ENCODE measurements at places on chromosomes 2 and 18.
A peak's percentile ranks its signal among the peaks of the same experiment; 100 is the strongest.

- no peak for DNase-seq
These were observed 132.6 kb upstream of the ZNF236 start for GRCh38 chr18:76689646-76690264.

GRCh38 chr18:51621113-51621863 is 423.8 kb upstream of the MEX3C start:
- DNase-seq = no peak

- DNase-seq = no peak
These were observed 107.4 kb downstream of the TMEM200C start for GRCh38 chr18:5787936-5788335.

DNA sequence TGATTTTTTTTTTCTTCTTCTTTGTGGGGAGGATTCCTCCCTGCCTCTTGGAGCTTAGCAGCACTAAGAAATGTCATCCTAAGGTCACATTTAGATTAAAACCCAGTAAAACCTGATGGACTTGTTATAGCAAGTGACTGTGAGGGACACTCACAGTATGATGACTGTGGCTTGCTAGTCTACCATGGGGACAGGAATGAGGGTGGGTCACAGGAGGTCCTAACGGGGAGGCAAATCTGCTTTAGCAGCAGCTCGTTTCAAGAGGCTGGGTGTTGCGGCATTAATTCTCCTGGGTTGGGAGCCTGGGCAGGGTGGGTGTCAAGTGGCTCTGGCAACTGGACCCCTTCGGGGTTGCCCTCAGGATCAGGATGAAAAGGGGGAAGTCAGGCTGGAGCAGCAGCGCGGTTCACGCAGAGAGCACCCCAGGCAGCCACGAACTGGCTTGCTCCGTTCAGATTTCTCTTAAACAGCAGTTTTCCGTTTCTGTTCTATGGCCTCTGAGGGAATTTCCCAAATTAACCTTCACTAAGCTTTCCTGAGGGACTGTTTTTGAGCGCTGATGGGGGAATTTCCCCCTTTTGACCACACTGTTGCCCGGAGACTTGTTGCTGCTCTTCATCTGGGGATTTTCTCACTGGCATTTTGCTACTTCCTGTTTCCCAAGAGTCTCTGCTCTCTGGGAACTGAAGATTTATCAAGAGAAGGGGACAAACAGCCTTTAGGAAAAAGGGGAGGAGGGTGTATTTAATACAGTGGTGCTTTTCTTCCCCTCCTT is 59.8 kb upstream of the PELI1 start:
- no peak for DNase-seq

DNA sequence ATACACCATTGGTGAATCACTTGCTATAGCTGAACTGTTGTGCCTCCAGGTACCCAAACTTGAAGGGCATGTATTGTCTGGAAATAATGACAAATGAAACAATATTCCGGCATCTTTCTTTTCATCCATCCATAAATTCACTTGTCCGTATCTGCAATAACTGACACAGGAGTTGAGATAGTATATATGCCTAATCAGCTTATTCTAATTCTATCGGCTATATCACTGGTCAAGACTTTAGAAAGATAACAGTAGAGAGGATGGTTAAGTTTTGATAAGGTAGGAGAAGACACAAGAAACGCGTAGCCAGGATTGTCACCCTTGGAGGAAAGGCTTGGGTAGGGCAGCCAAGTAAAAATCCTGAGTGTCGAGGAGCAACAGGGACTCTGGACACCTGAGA is 1634.6 kb upstream of the CELF4 start:
- no peak for DNase-seq

DNA sequence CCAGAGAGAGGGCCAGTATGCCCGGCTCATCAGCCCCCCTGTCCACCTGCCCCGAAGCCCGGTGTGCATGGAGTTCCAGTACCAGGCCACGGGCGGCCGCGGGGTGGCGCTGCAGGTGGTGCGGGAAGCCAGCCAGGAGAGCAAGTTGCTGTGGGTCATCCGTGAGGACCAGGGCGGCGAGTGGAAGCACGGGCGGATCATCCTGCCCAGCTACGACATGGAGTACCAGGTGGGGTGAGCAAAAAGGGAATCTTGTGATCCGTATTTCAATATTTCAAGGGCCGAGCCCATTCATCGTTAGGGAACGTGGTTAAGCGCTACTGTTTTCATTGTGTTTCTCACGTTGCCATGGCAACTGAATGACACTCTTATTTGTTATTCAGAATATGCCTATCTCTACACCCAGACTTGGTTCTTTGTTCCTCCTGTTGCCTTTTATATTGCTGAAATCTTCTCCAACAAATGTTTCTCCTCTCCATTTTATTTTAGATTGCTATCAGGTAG is 81.5 kb downstream of the NRP2 start:
- peak; percentile 65 for DNase-seq

- no peak for DNase-seq
These were observed 37.1 kb downstream of the ANKRD44 start for GRCh38 chr2:197273485-197273884.

DNA sequence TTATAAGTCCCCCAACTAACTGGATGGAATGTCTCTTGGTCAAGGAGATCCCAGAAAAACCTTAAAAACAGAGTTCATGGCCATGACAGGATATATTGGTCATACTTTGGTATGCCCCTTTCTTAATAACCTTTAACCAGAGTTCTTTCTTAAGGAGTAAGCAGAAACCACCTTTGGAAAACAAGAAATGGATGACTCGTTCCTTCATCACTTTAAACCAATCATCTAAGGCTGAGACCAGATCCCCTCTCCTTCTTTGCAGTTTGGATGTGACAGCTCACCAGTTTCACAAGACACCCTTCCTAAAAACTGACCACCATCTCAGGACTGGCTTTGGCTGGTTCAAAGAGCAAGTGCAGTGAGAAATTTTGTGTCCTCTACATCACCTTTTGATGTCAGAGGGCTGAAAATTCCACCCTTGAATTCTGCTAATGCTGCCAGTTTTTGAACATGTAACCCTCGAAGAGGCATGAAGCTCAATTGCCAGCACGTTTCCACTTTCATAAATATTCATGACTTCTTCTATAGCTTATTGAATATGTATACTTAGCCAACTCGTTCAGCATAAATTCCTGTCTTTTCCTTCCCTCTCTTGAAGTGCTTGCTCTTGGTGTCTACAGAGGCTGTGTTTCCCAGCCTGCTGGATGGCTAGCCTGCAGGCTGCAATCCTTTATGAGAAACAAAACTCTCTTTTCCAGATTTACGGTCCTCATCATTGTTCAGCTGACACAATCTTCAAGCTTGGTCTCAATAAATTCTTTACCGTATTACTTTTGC is 1323.5 kb upstream of the TMEFF2 start:
- DNase-seq = no peak

DNA sequence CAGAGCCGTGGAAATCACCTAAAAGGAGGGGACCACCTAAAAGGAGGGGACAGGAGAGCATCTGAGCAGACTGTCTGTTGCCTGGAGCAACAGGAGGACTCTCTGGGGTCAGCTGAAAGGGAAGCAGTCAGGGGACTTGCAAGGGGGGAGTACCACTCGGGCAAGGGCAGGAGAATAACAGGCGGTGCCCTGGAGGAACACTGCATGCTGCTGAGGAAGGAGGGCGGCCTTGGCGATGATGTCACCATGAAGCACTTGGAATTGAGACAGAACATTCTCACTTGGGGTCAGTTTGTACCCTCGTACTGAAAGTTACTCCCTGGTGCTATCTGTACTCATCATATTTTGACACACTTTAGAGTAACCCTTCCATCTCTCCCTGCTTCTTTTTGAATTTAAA is 18.4 kb downstream of the SIX3 start:
- no peak for DNase-seq

- no peak for DNase-seq
These were observed 173.5 kb upstream of the SIX2 start for GRCh38 chr2:45182667-45183295.

GRCh38 chr2:202564226-202564625 is 70.5 kb upstream of the FAM117B start:
- no peak for DNase-seq

DNA sequence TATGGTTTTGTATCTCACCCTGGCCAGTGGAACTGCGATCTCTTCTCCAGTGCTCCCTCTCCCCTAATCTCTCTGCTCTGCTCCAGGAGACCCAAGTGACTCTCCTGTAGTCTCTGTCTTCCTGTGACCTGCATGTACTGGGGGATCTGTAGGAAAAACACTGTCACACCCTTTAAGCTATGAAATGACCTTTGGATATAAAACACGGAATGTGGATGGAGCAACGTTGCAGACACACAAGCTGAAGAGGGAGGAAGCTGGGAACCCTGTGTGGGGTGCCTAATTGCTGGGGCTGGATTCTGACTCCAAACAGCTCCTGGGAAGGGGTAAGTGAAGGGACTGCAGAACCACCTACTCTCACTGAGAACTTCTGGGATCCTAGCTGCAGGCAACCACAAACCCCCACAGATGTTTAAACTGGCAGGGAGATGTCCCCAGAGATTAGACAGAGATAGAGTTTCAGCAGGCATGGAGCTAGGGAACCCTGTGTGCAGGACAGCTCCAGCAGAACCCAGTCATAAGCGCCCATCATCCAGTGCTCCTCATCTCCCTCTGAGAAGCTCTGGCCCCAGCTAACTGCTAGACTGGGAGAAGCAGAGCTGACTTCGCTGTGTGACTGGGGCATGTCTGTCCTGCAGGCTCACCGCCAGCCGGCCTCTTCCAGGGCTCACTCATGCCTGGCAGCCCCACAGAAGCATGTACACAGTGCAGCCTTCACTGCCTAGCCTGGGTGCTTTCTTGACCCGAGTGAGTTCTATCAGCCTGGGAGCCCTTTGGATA is 482.7 kb upstream of the SETBP1 start:
- DNase-seq = no peak

- no peak for DNase-seq
These were observed 21.9 kb downstream of the TEX44 start for GRCh38 chr2:231614559-231615057.

GRCh38 chr2:24343225-24343882 is 17.0 kb downstream of the ITSN2 start:
- DNase-seq = no peak
